ENCODE measurements at places on chromosomes 5 and 9. TPM values are rescaled to one million over a fixed set of nuclear protein-coding genes. Genes with fewer than 3 reads are reported as not detected.

- no peaks in the 10 kb centered on the region for H3K4me1 ChIP-seq
- peak within 1 kb of the TSS; percentile 100 for H3K4me3 ChIP-seq
- no peaks in the 10 kb centered on the region for H3K27me3 ChIP-seq
- no peaks in the 10 kb centered on the region for H3K36me3 ChIP-seq
- no peak for DNase-seq
- peak within 1 kb of the TSS; percentile 98 for H3K27ac ChIP-seq
Measured at GRCh38 chr5:163460562-163461171, at the start of gene HMMR. Gene HMMR, plus strand, starts transcription at chr5:163460632. Its CDS starts 61 bp downstream, at chr5:163460693.

GRCh38 chr9:128497824-128498610 is 6.5 kb upstream of the GLE1 start:
- no peak for DNase-seq
- H3K27me3 ChIP-seq, result no peaks in the 10 kb centered on the region
- H3K27ac ChIP-seq, result no peak overlapping the region
- no peak overlapping the region for H3K4me3 ChIP-seq
- H3K36me3 ChIP-seq, result peaks cover 29% of the 10 kb centered on the region

DNA sequence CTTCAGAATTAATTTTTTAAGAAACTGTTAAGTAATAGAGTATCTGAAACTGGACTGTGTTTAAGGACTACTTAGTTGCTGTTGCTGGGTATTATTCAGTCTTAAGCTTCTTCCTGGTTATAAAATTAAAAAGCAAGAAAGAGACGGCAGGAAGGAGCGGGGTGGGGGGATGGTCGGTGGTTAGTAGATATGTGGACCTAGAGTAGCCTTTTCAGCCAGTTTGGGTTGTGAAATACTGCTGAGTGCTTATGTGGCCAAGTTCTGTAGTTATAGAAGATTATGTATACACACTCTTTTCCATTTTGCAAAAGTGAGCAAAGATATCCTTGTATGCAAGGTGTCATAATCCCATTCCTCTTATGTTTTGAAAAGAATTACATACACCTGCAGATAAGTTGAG is 28.5 kb downstream of the TRIO start:
- no peaks in the 10 kb centered on the region for H3K27me3 ChIP-seq
- H3K4me1 ChIP-seq, result peaks cover 15% of the 10 kb centered on the region
- DNase-seq, result no peak
- no peak overlapping the region for H3K27ac ChIP-seq

GRCh38 chr9:83583151-83584014 is 39.6 kb upstream of the IDNK start:
- H3K4me3 ChIP-seq, result no peak overlapping the region
- H3K27me3 ChIP-seq, result no peaks in the 10 kb centered on the region
- no peaks in the 10 kb centered on the region for H3K4me1 ChIP-seq
- H3K36me3 ChIP-seq, result no peaks in the 10 kb centered on the region
- no peak overlapping the region for H3K27ac ChIP-seq

GRCh38 chr5:126098330-126099017 is 324.7 kb upstream of the GRAMD2B start:
- no peaks in the 10 kb centered on the region for H3K27me3 ChIP-seq
- no peak overlapping the region for H3K4me3 ChIP-seq

DNA sequence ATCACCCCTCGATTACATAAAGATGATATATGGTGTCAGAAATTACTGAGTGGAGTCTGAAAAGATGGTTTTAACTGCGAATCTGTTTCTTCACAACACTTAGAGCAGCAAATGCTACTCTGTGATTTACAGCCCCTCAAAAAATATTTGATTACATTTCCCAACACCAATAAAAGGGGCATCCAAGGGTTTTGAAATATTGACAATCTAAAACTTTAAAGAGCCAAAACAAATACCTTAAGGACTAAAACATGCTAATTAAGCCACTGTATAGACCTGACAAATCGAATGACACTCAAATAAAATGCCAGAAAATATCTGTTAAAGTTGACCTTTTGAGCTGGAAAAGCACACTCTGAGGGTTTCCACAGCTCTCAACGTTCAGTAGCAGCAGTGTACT is 73.2 kb downstream of the ELAVL2 start:
- no peaks in the 10 kb centered on the region for H3K36me3 ChIP-seq
- no peaks in the 10 kb centered on the region for H3K4me1 ChIP-seq
- no peak overlapping the region for H3K27ac ChIP-seq
- no peak overlapping the region for H3K4me3 ChIP-seq
- no peak for DNase-seq

DNA sequence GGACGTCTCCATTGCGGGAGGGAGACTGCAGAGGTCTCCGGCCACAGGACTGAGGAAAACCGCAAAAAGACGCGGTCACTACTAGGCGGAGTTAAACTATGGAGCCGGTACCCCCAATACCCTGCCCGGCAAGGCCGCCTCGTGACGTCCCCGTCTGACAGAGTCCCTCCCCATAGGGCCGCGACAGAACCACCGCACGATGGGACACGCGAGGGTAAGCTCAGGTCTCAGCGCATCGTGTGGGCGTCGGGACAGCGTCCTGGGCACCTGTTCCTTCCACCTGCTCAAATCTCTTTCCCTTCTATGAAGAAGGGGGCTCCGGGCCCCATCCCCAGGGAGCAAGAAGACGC is 35.2 kb upstream of the GLDC start:
- peak overlapping the region; percentile 98 for H3K27ac ChIP-seq
- DNase-seq, result no peak
- no peaks in the 10 kb centered on the region for H3K36me3 ChIP-seq
- peaks cover 2% of the 10 kb centered on the region for H3K4me1 ChIP-seq

DNA sequence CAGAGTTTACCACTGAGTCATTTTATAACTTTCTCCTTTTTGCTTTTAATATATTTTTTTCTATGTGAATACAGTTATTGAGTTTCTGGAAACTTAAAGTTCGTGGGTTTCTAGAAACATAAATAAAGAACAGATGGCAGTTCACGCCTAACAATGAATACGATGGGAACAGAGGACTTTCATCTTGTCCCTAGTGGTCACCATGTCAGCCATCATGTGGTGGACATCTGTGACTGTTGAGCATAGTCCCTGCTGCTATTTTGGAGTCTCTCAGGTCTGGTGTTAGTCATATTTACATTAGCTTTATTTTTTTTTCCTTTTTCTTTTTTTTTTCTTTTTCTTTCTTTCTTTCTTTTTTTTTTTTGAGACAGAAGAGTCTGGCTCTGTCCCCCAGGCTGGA is 85.3 kb downstream of the XRCC4 start:
- H3K27me3 ChIP-seq, result no peaks in the 10 kb centered on the region
- no peak for DNase-seq
- H3K4me3 ChIP-seq, result no peak overlapping the region
- H3K4me1 ChIP-seq, result no peaks in the 10 kb centered on the region
- H3K27ac ChIP-seq, result no peak overlapping the region
- H3K36me3 ChIP-seq, result no peaks in the 10 kb centered on the region

IFNA21 gene
- total RNA-seq, result not detected

CDC20B gene
- total RNA-seq, result not detected

Measured in kidney (tissue), 22 donors.